ENCODE measurements at places on chromosomes 11 and 22.

DNA sequence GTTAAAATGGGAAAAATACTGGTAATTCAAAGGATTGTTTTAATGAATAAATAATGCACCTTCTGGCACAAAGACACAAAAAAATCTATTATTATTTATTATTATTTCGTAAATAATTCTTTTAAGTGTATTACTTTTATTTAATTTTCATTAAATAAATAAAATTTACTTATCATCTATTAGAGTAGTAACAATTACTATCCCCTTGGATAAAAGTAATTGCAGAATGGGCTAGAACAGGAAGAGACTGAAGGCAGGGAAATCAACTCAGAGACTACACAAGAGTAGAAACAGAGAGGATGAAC lies 23.0 kb downstream of the OR8B12 start:
- DNase-seq = no peak

- DNase-seq = no peak
Observed at GRCh38 chr22:31752096-31752847, 1.5 kb upstream of the DEPDC5 start.

- DNase-seq = no peak
Observed at GRCh38 chr11:33935461-33936456, 43.9 kb upstream of the LMO2 start.

GRCh38 chr11:114208377-114208776 lies 87.8 kb upstream of the NNMT start:
- DNase-seq = no peak

DNA sequence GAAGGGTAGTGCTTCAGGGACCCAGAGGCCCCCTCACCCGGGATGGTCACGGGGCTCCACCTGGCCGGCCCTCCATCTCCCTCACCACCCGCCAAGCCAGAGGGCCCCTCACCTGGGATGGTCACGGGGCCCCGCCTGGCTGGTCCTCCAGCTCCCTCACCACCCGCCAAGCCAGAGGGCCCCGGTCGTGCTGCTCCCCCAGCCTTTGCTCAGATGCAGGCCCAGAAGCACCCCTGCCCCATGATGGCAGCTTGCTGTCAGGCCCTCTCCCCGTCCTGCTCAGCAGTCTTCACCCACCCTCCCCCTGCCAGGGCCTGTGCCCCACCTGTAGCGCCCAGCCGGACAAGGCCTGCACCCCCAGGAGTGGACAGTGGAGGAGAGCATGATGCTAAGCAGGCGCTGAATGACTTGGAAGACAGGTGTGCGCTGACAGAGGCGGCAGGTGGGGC lies 7.3 kb downstream of the DENND6B start:
- no peak for DNase-seq

DNA sequence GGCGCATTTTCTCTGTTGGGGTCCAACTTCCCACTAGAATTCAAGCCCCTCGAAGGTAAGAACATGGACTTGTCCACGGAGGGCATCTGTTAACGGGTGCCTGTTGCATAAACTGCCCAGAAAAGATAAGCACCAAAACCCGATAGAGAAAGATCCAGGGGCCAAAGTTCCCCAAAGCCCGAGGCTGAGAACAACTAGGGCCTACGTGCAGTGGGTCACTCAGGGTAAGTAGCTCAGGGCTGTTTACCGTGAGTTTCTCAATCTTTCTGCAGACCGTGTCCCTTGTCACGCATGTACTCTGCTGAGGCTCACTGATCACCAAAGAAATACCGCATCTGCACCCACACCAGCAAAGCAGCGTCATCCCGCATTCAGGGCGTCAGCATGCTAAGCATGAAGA lies 24.4 kb downstream of the PGA5 start:
- DNase-seq = no peak

DNA sequence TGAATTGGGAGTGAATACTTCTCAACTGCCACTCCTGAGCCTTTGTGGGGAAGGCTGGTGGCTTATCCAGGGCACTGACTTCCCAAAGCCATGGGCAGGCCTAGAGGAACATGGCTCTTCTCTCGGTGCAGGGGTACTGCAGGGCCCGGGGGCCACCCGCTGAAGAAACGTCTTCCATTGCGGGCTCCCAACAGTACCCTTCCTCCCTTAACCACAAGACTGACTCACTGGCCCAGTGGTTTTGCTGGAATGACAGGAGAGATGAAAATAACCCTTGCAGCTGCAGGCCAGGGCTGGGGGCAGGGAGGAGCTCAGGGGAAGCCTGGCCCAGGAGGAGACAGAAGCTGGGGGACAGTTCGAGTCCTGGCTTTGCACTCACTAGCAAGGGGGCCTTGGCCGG lies 13.5 kb downstream of the TXN2 start:
- DNase-seq = no peak

GRCh38 chr11:67053896-67054329 lies 2.7 kb upstream of the RHOD start:
- DNase-seq = no peak

DNA sequence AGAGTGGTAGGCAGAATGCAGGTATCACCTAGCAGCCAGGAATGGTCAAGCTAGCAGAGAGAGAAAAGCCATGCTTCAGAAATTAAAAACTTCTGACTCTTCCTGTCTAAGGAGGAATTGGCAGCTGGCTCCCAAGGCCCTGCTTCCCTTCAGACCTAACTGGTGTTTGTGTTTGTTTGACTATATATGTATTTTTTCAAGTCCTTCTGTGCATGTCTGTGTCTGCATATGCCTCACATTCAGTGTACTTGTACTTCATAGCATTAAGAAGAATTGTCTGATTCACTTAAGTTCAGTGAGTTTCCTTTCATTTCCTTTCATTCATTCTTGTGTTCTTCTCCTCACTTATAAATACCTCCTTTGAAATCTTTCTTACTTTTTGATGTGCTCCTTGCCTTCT lies 109.0 kb upstream of the RRM1 start:
- no peak for DNase-seq

DNA sequence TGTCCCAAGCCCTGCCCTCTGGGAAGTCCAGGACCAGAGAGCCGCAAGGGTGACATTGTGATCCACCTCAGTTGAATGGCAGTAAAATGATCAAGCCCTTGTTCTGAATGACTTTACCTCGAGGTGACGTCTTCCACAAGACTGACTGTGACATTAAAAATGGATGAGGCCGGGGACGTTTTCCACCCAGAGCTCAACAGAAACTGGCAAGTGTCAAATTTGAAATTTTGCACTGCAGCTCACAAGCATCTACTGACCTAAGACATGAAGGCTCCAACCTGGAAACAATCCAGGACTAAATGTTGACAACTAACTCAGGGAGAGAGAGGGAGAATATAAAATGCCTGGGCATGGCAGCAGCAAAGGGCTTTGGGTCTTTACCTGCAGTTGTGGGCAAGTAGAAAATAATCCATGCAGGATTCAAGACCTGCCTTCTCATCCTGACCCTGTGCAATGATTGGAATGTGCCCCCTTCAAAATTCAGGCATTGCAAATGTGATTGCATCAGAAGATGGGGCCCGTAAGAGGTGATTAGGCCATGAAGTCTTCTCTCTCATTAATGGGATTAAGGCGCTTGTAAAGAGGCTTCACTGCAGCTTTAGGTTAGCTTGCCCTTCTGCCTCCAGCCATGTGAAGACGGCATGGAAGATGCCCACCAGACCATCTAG lies 33.6 kb upstream of the CLMP start:
- no peak for DNase-seq

GRCh38 chr11:79089601-79090000 lies 351.2 kb downstream of the TENM4 start:
- DNase-seq = no peak

GRCh38 chr11:6991227-6991626 lies 28.9 kb downstream of the ZNF214 start:
- DNase-seq = no peak

DNA sequence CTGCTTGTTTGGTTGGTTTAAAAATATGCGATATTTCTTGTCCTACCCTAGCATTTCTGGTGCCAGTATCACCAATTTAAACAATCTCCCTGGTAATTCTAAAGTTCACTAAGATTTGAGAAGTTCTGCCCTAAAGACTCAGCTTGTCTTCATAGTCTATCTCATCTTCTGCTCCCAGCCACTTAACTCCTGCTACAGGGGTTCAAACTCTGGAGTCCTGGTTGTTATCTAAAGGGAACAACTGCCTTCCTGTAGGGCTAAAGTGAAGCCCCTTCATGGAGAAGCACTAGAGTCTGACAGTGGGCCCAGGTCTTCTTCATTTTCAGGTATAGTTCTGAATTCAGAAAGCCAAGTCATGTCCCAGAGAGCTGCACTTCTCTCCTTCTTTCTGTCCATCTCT lies 73.2 kb downstream of the CTNND1 start:
- DNase-seq = no peak

DNA sequence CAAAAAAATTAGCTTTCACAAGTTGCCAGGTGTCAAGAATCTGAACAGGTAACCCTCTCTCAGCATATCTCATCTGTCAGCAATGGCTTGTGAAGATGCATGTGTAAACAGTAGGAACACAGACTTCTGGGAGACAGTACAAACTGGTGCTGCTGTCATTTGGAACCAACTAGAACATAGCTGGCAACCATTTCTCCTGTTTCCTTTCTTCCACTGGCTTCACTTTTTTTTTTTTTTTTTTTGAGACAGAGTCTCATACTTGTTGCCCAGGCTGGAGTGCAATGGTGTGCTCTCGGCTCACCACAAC lies 2.1 kb upstream of the PIK3C2A start:
- DNase-seq = no peak

DNA sequence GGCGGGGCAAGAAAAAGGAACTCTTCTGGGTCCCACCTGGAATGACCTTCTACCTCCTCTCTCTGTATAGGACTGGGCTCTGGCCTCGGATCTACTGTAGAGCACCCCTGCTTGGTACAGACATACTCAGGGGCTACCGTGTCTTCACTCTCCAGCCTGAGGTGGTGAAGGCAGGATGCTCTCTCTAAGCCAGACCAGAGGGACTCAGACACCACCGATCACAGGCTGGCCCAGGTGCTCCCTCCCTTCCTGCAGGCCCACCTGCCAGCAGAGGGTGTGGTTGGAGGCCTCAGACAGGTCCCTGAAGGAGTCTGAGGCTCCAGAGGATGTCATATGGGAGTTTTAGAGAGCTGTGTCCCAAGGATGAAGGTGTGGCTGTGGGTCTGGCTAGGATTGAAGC lies 4.1 kb downstream of the NHERF4 start:
- no peak for DNase-seq

GRCh38 chr22:20537325-20537756 lies 29.9 kb downstream of the MED15 start:
- no peak for DNase-seq

DNA sequence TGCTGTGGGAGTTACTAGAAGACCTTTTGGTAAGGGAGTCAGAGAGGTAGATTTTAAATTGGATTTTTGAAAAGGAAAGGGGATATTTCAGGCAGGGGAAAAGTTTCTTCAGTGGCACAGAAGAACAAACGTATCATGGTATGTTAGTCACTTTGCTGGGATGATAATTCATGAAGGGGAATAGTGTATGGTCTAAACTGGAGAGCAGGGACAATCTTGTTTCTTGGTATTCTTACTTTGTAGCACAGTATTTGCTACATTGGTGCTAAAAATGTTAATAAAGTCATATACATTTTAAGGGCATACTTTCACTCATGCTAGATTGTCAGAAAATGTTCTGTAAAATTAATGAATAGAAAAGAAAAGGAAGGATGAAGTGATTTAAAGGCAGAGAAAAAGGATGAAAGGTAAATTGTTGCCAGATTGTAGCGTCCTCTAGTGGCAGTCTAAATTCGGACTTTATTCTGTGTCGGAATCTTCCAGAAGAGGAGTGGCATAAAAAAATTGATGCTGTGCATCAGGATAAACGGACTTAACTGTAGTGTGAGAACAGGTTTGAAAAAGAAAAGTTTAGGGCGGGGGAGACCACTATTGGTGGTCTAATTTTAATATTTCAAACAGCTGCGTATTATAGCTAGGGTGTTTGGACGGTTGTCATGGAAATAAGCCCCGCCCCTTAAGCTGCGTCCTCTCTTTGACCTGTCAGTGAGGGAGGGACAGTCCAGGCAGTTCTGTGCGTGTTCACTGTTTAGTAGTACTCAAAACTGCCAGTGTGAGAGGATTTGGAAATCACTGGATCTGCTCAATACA lies at the start of gene BCO2:
BCO2 (plus strand) TSS at position 724 of the 810 bp plus-strand sequence. CDS start 90 bp downstream, outside the sequence.
- DNase-seq = peak; percentile 63

DNA sequence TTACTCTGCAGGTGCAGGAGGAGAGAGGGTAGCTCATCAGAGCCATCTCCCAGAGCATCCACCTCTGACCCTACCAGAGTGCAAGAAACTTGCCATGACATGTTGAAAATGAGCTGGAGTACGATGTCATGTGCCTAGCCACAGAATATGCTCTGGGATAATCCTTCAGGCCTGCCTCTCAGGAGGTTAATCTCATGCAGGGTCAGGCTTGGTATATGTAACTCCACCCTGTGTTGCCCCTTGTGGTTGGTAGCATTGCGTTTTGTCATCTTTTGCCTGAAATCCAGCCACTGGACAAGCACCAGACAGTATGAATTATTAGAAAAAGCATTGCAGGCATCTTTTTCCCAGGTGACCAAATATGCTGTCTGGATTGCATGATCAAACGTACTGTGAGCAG lies 36.2 kb downstream of the CNTF start:
- no peak for DNase-seq

DNA sequence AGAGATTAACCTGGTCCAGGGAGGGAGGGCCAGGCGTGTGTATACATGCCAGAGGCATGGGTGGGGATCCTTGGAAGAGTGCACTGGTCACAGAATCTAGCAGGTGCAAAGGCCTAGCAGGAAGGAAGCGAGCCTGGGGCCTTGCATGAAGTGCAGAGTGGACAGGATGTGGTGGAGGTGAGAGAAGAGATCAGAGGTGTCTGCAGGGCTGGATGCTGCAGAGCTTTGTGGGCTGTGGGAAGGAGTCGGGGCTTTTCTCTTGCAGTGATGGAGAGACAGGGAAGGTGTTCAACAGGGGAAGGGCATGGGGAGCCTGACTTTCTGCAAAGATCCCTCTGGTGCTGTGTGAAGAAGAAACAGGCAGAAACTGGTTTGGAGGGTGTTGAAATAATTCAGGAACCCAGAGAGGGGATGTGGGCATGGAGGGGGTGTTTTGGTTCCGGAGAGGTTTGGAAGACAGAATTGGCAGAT lies 2.5 kb upstream of the TPST2 start:
- DNase-seq = peak; percentile 39

GRCh38 chr11:60377401-60378136 lies 763 bp upstream of the MS4A7 start:
- peak; percentile 52 for DNase-seq

- no peak for DNase-seq
Observed at GRCh38 chr11:69423611-69424385, 57.7 kb upstream of the LINC01488 start.

GRCh38 chr11:134759855-134760254 lies 347.8 kb upstream of the B3GAT1 start:
- DNase-seq = no peak

- no peak for DNase-seq
Observed at GRCh38 chr11:83002053-83002452, 69.6 kb downstream of the RAB30 start.

GRCh38 chr11:116650052-116650451 lies 122.7 kb downstream of the BUD13 start:
- DNase-seq = no peak

GRCh38 chr11:89381094-89381493 lies 110.1 kb downstream of the NOX4 start:
- DNase-seq = no peak

GRCh38 chr11:69864686-69865661 lies 45.8 kb upstream of the FGF3 start:
- no peak for DNase-seq

GRCh38 chr11:15318814-15319213 lies 204.1 kb downstream of the INSC start:
- no peak for DNase-seq
